Placental epithelial cell (primary cell): ENCODE measurements at places on chromosomes 7 and 10. TPM values are rescaled to one million over a fixed set of nuclear protein-coding genes. Genes with fewer than 3 reads are reported as not detected.

Gene EPC1
- 31.8 and 46.3 TPM in 2 replicates for total RNA-seq

Gene LRIT1
- total RNA-seq = under 0.01 TPM in 1 of 2 replicates, not detected in the other

Gene MYOZ1
- 0.43 and 0.79 TPM in 2 replicates for total RNA-seq

Gene ACTL6B
- total RNA-seq = not detected in 2 replicates

Gene HOGA1
- 0.98 and 1.2 TPM in 2 replicates for total RNA-seq

Gene CDK1
- 8.6 and 16.3 TPM in 2 replicates for total RNA-seq

Gene HMX3
- total RNA-seq = not detected in 2 replicates

Gene NEUROD6
- not detected in 2 replicates for total RNA-seq

Gene CLDN4
- total RNA-seq = 216 and 226 TPM in 2 replicates

Gene PRXL2A
- total RNA-seq = 0.39 and 0.98 TPM in 2 replicates

Gene HOXA13
- under 0.01 TPM in 1 of 2 replicates, not detected in the other for total RNA-seq

Gene IQUB
- 0.87 and 6.3 TPM in 2 replicates for total RNA-seq

Gene CUZD1
- total RNA-seq = 0.39 and 0.98 TPM in 2 replicates

Gene KDM7A
- total RNA-seq = 6.2 and 16.9 TPM in 2 replicates

Gene FRMPD2
- not detected in 2 replicates for total RNA-seq

Gene FAM180A
- total RNA-seq = 0.79 and 2.1 TPM in 2 replicates

Gene MLXIPL
- not detected in 2 replicates for total RNA-seq

Gene DNMBP
- 22.6 and 30.2 TPM in 2 replicates for total RNA-seq

Gene CXCL12
- total RNA-seq = 0.79 TPM in 1 of 2 replicates, not detected in the other

Gene EBLN1
- not detected in 2 replicates for total RNA-seq

Gene TAS2R60
- total RNA-seq = not detected in 2 replicates

Gene PPP1R17
- not detected in 2 replicates for total RNA-seq

Gene PNLIP
- not detected in 2 replicates for total RNA-seq

Gene RTKN2
- total RNA-seq = under 0.01 and 0.22 TPM in 2 replicates

Gene TMEM213
- total RNA-seq = not detected in 2 replicates

Gene IFIT5
- 11.8 and 13.7 TPM in 2 replicates for total RNA-seq

Gene SUV39H2
- total RNA-seq = 8.6 and 13.8 TPM in 2 replicates

Gene C10orf67
- 0.33 TPM in 1 of 2 replicates, not detected in the other for total RNA-seq

Gene CALHM1
- not detected in 2 replicates for total RNA-seq

Gene NPC1L1
- not detected in 2 replicates for total RNA-seq

Gene SNX8
- 12.5 and 14.9 TPM in 2 replicates for total RNA-seq

Gene TRIM50
- total RNA-seq = not detected in 2 replicates

Gene AKR1C8
- total RNA-seq = not detected in 2 replicates

Gene RPEL1
- total RNA-seq = not detected in 2 replicates

Gene CLCN1
- not detected in 2 replicates for total RNA-seq

Gene SFRP5
- total RNA-seq = not detected in 2 replicates

Gene ELMO1
- total RNA-seq = not detected in 2 replicates

Gene NCF1
- 0.11 and 0.39 TPM in 2 replicates for total RNA-seq

Gene ABCA13
- total RNA-seq = under 0.01 TPM in 1 of 2 replicates, not detected in the other

Gene TRPV5
- under 0.01 TPM in 1 of 2 replicates, not detected in the other for total RNA-seq

Gene SFTPD
- not detected in 2 replicates for total RNA-seq

Gene PBLD
- total RNA-seq = 8.9 and 11.4 TPM in 2 replicates

Gene SUN3
- total RNA-seq = 0.11 TPM in 1 of 2 replicates, not detected in the other

Gene EIF4EBP2
- total RNA-seq = 49.5 and 64.6 TPM in 2 replicates

Gene TBL2
- total RNA-seq = 75.0 and 84.8 TPM in 2 replicates

Gene CLRN3
- not detected in 2 replicates for total RNA-seq

Gene PPRC1
- total RNA-seq = 18.5 and 25.3 TPM in 2 replicates
